ENCODE measurements at places on chromosomes 2 and 18.
A peak's percentile ranks its signal among the peaks of the same experiment; 100 is the strongest.

GRCh38 chr2:60560734-60561644 is 7.5 kb upstream of the BCL11A start:
- DNase-seq: no peak

DNA sequence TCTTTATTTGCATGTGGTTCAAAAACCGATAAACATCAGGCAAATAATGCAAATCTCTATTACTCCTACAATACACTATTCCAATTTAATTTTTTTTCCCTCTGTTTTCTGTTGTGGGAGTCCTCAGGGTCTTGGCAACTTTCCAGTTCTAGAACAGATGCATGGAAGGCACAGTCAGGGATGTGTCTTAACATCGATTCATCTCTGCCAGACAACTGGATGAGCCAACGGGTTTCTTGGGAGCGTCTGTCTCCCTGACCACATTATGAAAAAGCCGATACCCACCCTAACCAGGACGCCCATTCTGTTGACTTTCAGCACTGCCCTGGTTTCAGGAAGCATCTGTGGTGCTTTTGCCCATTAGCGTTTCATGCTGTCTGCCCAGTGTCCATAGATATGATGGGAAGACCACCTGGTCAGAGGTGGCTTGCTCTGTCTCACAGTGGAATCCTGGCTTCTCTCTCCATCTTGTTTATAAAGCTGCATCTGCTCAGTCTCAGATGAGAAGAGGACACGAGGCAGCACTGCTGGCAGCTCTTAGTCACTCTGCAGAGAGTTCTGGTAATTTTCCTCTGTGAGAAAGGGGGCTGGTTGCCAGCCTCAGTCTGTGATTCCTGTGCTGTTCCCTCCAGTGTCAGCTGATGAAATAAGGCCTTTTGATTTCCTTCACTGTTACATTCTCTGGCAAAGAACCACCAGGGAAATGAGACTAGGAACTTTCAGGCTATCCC is 57.9 kb upstream of the KCNE4 start:
- peak; percentile 69 for DNase-seq

- DNase-seq: no peak
Measured at GRCh38 chr2:24930768-24931167, 10.7 kb upstream of the ADCY3 start.

DNA sequence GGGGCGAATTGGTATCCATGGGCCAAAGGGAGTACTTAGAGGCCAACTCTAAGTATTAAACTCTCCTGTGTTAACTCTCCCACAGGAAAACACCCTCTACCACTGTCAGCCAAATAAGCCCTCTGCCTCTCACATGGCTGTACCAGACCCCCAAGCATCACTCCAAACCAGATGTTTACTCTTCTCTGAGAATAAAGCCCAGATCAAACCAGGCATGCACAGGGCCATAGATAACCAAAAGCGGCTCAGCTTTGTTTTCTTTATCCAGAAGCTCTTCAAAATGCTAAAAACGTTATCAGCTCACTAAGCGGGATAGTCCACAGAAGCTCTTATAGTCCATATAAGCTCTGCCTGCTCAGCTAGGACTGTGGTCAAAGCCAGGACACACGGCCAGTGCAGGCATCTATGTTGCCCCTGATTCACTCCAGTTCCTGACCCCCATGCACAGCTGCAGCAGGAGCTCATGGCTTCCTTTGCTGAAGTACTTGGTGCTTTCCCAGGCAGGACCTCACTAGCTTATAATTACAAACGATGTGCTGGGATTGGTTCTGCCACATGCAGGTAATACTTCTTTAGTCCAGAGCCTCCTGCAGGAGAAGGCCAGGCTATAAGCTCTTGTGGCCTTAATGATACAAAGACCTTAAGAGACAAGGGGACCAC is 21.0 kb upstream of the SEMA4C start:
- no peak for DNase-seq

GRCh38 chr2:25835906-25836305 is 42.4 kb downstream of the ASXL2 start:
- DNase-seq: no peak

- no peak for DNase-seq
Measured at GRCh38 chr18:48676346-48676745, 137.5 kb downstream of the CTIF start.

- no peak for DNase-seq
Measured at GRCh38 chr2:212028798-212029394, 509.7 kb downstream of the ERBB4 start.

DNA sequence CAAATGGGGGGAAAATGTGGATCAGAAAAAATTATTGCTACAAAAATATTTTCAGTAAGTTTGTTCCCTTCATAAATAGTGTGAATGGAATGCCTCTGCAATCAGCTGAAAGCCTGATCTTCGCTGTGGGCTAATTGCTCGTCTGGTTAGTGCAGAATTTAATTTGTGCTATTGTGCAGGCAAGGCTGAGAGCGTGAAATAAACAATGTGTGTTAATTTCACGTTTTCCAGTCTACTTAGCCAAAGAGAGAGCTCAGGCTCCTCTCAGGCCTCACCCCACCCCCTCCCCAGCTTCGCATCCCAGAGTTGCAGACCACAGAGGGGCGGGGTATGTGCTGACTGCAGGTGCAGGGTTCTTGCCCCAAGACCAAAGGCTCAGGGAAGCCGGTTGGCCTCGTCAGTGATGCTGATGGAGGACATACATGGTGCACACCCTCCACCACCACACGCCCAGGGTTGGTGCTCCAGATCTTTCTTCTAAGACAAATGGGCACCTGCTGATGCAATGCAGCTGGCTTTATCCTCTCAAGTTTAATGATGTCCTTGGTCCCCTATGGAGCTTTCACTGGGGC is 302.6 kb upstream of the SLC14A2 start:
- DNase-seq: no peak

- no peak for DNase-seq
Measured at GRCh38 chr2:132652474-132652873, 17.5 kb downstream of the LYPD1 start.

GRCh38 chr2:53933329-53933728 is 37.5 kb downstream of the PSME4 start:
- no peak for DNase-seq

- DNase-seq: no peak
Measured at GRCh38 chr2:99775585-99775984, 285.8 kb upstream of the REV1 start.

DNA sequence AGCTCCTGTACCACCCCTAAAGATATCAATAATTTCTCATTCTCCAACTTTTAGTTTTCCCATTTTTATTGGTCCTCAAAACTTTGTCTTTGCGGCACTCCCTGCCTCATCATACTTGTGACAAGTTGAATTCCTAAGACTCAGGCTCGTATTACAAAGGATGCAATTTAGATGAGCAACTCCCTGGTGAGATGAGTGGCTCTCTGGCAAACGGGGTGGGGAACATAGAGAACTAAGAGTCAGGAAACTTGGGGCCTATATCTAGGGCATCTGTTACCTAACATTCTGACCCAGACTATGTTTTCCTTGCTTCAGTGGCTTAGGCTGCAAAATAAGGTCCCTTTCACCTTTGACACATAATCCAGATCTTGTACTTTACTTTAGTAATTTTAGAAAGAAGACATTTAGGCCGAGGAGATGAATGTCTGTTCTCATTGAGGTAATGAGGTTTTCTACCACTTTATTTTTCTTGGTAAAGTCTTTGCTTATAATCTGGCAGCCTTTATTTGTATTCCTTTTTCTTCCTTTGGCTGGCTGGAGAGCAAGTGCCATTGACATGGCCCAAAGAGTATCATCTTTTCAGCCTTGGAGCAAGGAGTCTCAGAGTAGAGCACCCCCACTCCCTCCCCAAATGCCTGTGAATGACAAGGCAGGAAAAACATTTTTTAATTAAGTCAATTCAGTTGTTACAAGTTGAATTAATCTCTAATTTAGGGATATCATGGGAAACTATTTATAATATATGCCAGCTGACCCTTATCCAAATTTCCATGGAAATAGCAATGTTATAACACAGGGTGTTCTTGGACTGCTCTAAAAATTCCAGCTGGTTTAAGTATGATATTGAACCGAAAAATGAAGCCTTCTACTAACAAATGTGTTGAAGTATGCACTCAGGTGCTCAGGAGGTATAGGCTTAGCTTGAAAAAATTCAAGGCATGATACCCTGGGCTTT is 15.2 kb downstream of the TSPYL6 start:
- DNase-seq: peak; percentile 79

DNA sequence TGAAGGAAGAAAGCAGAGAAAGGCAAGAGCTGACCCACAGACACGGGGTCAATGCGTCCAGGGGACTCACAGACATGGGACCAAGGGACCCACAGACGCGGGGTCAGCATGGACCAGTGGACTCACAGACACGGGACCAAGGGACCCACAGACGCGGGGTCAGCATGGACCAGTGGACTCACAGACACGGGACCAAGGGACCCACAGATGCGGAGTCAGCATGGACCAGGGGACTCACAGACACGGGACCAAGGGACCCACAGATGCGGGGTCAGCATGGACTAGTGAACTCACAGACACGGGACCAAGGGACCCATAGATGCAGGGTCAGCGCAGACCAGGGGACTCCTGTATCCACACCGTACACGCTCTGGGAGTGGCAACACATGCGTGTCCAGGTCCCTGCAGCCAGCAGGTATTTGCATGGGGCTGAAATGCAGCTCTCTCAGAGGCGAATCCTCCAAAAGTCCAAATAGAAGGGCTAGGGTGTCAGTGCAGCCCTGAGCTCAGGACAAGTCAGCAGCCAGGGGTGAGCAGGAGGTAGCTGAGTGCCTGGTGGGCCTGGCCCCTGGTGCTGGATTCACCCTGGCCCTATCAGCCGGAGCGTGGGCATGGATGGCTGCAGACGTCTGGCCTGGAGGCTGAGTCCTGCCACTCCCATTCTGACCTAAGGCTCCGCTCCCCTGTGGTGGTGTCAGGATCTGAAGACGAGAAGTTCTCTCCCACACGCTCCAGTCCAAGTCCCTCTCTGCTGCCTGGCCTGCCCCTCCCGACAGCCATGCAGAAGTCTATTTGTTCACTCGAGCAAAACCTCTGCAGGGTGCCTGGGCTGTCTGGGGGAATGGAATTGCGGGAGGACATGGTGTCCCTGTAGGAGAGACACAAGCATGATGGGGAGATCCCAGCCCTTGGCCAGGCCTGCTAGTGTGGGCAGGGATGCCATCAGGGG is 28.5 kb downstream of the TMEM18 start:
- no peak for DNase-seq

- DNase-seq: no peak
Measured at GRCh38 chr2:120708944-120709607, 26.6 kb upstream of the GLI2 start.

- no peak for DNase-seq
Measured at GRCh38 chr18:55097456-55098170, 138.4 kb upstream of the CCDC68 start.

DNA sequence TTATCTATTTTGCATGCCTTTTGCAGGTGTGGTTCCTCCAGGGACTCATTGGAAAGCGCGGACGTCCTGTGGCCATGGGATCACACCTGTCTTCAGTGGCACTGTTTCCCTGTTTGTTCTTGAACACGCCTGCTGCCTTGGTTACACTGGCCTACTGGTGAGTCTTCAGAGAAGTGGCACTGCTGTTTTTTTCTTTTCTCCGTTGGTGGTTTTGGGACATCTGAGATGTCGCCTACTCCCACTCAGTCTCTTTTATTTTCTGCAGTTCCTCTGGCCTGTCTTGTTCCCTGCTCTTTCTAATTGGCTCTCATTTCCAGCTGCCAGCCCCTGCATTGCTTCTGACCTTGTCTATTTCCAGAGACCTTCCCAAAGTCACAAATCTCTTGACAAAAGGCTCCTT is 35.7 kb upstream of the POU3F3 start:
- no peak for DNase-seq

GRCh38 chr18:24160086-24160485 is 21.2 kb downstream of the CABYR start:
- DNase-seq: no peak

- DNase-seq: no peak
Measured at GRCh38 chr2:9230051-9230802, 23.6 kb downstream of the ASAP2 start.
